ENCODE measurements at places on chromosomes 7 and 10.
A peak's percentile ranks its signal among the peaks of the same experiment; 100 is the strongest.

DNA sequence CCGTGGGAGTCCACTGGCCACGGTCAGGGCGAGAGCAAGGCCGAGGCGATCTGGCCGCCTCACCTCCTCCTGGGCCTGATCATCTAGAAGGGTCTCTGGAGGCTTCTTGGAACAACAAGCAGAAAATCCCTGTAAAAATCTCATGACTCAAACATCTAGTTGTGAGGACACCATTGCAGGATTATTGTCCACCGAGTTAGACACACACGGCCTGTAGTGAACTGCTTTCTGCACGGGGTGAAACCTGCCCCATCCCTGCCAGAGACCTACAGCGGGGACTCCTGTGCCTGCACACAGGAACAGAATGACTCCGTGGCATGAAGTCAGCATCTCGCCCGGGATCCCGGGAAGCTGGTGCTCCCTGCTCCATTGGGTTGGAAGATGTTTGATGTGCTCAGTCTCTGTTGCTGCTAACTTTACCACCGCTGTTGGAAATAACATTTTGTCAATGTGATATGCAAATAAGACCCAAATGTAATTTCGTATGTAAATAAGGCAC lies 267.0 kb upstream of the TCERG1L start:
- DNase-seq, result no peak

DNA sequence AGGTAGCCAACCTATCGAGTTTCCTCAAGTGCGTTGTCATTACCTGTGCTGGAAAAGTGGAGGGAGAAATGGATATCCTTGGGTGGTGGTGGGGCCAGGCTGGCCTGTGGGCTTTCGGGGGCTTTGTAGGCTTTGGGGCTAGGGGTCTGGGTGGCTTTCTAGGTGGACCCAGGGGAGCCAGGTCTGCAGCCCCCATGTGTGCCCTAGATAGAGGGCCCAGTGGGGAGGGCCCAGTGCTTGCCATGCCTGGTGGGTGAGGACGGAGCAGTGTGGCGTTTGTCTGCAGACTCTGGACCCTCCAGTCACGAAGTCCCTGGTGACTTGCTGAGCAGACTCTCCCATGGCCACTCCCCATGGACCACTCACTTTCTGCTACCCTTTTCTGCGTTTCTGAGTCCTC lies 19.7 kb downstream of the EMX2 start:
- no peak for DNase-seq

DNA sequence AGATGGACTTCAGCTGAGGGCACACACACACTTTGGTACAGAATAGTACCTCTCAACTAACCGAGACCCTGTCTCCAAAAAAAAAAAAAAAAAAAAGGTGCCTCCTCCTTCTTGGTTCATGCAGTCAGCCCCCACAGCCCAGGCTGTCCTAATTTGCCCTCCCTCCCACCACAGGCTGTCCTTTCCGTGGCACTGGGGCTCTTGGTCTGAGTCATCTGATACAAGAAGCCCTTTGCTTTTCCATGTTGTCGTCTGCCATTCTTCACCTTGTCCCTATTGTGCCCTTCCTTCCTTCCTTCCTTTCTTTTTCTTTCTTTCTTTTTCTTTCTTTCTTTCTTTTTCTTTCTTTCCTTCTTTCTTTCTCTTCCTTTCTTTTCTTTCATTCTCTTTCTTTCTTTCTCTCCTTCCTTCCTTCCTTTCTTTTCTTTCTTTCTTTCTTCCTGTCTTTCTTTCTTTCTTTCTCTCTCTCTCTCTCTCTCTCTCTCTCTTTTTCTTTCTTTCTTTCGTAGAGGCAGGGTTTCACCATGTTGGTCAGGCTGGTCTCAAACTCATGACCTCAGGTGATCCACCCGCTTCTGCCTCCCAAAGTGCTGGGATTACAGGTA lies 96.0 kb upstream of the IKZF1 start:
- DNase-seq, result no peak

DNA sequence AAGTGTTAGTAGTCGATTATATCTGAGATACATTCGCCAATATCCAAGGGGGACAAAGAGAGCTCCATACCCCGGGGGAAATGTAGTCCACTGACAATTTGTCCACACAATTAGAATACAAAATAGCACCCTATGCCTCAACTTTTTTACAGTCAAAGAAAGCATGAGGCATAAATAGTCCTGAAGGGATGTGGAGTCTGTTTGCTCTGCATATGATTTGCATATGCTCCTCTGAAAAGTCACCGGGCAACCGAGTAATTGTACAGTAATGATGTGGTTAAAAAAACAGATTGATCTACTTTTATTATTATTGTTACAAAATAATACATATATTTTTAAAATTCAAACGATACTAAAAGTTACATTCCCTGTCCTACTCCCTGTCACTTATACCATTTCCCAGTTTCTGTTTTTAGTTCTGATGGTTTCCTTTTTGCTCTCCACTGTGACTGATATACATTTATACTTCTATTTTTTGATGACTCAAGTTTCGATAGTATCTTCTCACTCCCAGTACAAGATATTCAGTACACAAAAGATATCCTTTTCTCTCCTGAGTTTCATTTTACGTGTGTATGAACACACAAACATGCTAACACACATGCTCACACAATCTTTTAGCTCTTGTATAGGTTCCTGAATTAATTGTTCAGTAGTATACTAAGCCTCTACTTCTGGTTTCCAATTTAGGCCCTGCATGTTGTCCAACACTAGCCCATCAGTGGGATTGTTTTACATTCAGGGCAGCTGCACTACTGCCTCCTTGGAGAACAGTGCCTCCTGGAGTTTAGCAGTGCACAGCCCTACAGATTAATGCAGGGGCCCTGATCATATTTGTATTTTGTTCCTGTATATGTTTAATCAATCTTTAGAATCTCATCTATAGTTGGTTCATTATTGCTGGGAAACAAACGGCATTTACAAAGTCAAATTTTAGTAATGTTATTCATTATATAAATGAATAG lies 130.9 kb downstream of the TES start:
- DNase-seq, result peak; percentile 6

- peak; percentile 32 for DNase-seq
Observed at GRCh38 chr7:101243646-101244374, 1.1 kb downstream of the FIS1 start.

- peak; percentile 67 for DNase-seq
Observed at GRCh38 chr10:57579926-57580325, 687.8 kb downstream of the IPMK start.

Data from NCI-H69 (cell line).